ENCODE measurements at places on chromosomes 1 and 21. TPM values are rescaled to one million over a fixed set of nuclear protein-coding genes. Genes with fewer than 3 reads are reported as not detected.

DNA sequence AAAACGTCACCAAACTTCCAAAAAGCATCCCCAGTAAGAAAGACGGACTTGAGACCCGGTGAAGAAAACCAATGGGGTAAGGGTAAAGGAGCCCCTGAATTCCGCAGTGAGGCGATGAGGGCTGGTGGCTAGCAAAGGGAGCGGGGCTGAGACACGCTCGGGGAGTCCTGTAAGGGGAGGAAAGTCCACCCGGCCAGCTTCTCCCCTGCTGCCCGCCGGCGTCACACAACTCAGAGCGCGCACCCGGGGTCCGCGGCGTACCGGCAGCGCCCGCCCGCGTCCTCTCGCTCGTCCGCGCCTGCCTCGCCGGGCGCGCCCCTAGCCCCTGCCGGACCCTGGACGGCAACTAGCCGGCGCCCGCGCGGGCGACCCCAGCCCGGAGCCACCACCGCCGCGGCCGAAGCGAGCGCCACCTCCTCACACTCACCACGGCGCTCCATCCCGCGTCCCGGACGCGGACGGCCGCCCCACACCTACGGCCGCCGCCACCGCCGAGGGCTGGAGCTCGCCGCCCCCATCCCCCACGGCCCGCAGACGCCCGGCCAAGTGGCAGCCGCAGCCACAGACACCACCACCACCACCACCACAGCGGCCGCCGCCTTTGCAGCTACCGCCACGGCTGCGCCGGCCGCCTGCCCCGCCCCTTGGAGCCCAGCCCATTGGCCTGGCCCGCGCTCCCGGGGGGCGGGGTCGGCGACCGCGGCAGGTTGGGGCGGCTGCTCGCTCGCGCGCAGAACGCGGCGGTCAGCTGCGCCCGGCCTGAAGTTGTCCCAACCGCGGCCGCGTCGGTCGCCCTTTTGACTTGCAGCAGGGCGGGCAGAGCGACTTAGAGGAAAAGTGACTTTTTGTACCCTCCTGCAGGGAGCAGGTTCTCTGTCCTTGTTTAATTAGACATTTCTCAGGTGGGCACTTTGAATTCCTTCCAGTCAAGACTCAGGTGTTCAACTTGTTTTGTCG lies 10.0 kb upstream of the ARHGAP29 start:
- H3K27ac ChIP-seq, result no peak overlapping the region
- H3K27me3 ChIP-seq, result peaks cover 88% of the 10 kb centered on the region
- no peaks in the 10 kb centered on the region for H3K36me3 ChIP-seq
- H3K4me3 ChIP-seq, result peak overlapping the region; percentile 64
- H3K4me1 ChIP-seq, result peaks cover 15% of the 10 kb centered on the region

- H3K27ac ChIP-seq, result peak overlapping the region; percentile 94
- no peaks in the 10 kb centered on the region for H3K36me3 ChIP-seq
- DNase-seq, result peak; percentile 32
- peaks cover 14% of the 10 kb centered on the region for H3K4me1 ChIP-seq
Measured at GRCh38 chr1:32071758-32072621, 749 bp upstream of the TMEM39B start.

- H3K4me3 ChIP-seq, result no peak overlapping the region
- H3K27me3 ChIP-seq, result no peaks in the 10 kb centered on the region
- H3K4me1 ChIP-seq, result peaks cover 10% of the 10 kb centered on the region
- DNase-seq, result no peak
Measured at GRCh38 chr1:203181586-203182386, 4.7 kb downstream of the CHI3L1 start.

DNA sequence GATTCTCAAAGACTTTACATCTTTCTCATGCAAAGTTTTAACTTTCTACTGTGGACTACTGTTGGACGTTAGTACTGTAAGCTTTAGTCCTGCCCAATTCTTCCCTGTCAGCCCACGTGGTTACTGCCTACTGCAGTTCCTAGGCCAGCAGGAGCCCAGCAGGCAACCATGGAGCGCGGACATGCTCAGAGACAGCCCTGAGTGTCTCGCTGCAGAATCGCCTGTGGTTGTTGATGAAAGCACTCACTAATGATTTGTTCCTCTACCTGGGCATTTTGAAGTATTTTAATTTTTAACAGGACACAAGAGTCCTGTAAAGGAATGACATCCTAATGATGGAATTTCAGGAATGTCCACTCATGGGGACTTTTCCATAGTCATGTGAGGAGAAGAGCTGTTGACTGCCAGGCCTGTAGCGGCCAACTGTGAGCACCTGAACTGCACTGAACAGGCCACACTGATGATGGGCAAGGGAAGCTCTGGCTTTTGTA lies 44.1 kb downstream of the PGBD5 start:
- peak overlapping the region; percentile 86 for H3K27ac ChIP-seq
- H3K4me3 ChIP-seq, result no peak overlapping the region
- DNase-seq, result peak; percentile 64
- 0 out of 2 replicates have a peak, but pooled peaks cover 4% of the 10 kb centered on the region for H3K36me3 ChIP-seq
- H3K27me3 ChIP-seq, result no peaks in the 10 kb centered on the region
- H3K4me1 ChIP-seq, result peaks cover 21% of the 10 kb centered on the region

- H3K27me3 ChIP-seq, result 0 out of 2 replicates have a peak, but pooled peaks cover 6% of the 10 kb centered on the region
- no peak overlapping the region for H3K27ac ChIP-seq
- no peak overlapping the region for H3K4me3 ChIP-seq
Measured at GRCh38 chr1:162147760-162148159, 78.3 kb downstream of the NOS1AP start.

DNA sequence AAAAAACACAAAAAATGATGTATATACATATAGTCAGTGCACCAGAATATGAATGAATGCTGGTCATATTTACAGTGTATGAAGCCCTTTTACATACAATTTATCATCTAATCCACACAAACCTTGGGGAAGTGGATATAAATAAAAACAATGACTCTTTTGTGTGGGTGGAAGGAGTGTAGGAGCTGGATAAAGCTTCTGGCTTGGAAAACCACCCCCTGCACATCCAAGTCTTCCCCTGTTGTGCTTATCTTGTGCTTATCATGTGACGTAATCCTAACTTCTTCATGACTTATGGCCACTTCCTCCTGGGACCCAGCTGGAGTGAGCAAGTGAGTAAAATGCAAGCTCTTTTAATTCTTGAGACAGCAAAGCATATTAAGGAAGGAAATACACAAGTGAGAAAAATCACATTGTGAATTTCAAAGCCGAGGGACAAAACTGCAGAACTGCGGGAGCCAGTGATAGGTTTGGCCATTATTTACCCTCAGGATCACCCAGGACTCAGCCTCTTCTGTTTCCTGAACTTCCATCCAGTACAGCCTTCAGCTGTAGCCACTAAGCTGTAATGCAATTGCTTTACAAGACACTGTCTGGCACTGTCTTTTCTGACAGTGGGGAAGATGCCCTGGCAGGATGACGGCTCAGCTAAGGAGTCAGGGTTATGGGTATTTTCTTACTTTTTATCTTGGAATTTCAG lies 104.0 kb upstream of the PPM1J start:
- H3K27ac ChIP-seq, result peak overlapping the region; percentile 96
- DNase-seq, result no peak
- 0 out of 2 replicates have a peak, but pooled peaks cover 3% of the 10 kb centered on the region for H3K36me3 ChIP-seq
- peaks cover 70% of the 10 kb centered on the region for H3K4me1 ChIP-seq
- H3K4me3 ChIP-seq, result no peak overlapping the region

DNA sequence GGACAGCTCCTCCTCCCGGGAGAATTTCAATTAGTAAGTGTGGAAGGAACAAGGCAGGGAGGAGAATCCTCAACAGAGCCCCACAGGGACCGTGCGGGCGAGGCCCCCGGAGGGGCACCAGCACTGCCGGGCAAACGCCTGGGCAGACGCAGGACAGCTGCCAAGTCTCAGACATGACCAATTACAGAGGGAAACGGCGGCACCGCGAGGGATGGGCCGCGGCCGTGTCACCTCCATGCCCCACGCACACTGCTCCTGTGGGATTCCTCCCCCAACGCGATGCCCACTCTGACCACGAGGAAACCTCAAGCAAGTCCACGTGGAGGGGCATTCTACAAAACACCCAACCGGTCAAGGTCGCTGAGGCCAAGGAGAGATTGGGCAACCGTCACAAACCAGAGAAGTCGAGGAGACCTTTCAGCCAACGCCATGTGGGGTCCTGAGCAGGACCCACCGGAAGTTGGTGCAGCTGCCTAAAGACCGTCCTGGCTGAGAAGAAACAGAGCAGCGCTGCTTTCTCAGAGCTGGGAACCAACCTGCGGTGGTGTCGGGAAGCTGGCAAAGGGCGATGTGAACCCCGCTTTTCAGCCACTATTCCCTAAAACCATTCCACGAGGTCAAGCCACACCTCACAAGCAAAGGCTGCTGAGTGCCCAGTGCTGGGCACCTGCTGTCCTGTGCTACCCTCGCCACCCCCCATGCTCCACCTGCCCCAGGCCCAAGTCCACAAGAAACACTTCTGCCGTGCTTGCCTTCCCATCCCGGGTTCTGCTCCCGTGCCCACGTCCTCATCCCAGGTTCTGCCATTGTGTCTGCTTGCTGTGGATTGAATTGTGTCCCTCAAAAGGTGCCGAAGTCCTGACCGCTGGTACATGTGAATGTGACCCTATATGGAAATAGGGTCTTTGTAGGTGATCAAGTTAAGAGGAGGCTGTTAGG lies 1.4 kb upstream of the KRTAP10-4 start:
- no peak overlapping the region for H3K27ac ChIP-seq
- H3K27me3 ChIP-seq, result no peaks in the 10 kb centered on the region
- H3K4me3 ChIP-seq, result no peak overlapping the region
- no peaks in the 10 kb centered on the region for H3K36me3 ChIP-seq
- H3K4me1 ChIP-seq, result no peaks in the 10 kb centered on the region
- no peak for DNase-seq

DNA sequence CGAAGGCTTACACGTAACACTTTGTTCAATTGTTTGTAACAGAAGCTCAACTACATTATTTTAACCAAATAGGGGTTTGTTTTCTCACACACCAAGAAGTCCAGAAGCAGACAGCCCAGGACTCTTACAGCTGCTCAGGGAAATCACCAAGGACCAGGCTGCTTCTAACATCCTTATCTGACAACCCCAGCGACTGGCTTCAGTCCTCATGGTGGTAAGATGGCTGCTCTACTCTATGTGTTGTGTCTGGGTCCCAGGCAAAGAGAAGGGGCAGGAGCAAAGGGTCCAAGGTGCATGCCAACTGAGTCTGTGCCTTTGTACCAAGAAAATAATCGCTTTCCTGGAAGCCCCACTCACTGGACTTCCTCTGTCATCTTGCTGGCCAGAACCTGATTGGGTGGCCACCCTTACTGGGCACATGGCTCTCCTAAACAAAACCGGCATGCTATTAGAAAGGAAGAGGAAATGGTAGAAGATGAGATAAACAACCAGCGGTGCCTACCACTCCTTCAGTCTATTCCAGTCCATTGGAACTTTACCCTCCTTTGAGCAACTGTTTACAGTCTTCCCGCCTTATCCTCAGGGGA lies 34.1 kb upstream of the LRRC8D start:
- no peak for DNase-seq
- H3K27ac ChIP-seq, result no peak overlapping the region
- no peaks in the 10 kb centered on the region for H3K4me1 ChIP-seq

- no peaks in the 10 kb centered on the region for H3K27me3 ChIP-seq
- H3K36me3 ChIP-seq, result no peaks in the 10 kb centered on the region
- no peaks in the 10 kb centered on the region for H3K4me1 ChIP-seq
- DNase-seq, result no peak
- no peak overlapping the region for H3K27ac ChIP-seq
- H3K4me3 ChIP-seq, result no peak overlapping the region
Measured at GRCh38 chr1:176826265-176826664, 338.2 kb downstream of the ASTN1 start.

- H3K27me3 ChIP-seq, result no peaks in the 10 kb centered on the region
- no peak overlapping the region for H3K4me3 ChIP-seq
- H3K27ac ChIP-seq, result no peak overlapping the region
- no peaks in the 10 kb centered on the region for H3K4me1 ChIP-seq
- peaks cover 6% of the 10 kb centered on the region for H3K36me3 ChIP-seq
Measured at GRCh38 chr1:240385551-240385950, 226.4 kb downstream of the GREM2 start.

DNA sequence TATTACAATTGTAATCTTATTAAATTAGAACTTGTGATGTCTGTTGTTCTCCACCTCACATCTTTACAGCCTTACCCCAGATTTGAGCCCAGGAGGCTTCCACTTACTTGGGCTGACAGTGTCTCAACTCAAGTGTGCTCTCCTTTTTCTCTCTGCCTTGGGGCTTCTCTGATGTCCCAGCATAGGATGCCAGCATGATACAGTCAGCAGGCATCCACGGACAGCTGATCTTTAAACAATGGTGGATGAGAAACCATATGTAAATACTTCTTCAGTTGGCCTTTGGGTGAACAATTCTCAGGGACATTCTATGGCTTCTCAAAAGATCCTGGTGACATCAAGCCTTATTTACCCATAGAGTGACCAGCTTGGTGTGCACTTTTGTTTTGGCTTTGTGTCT lies 107.6 kb upstream of the GORAB start:
- no peaks in the 10 kb centered on the region for H3K36me3 ChIP-seq
- H3K4me1 ChIP-seq, result peaks cover 4% of the 10 kb centered on the region
- H3K27ac ChIP-seq, result no peak overlapping the region
- no peak overlapping the region for H3K4me3 ChIP-seq

DNA sequence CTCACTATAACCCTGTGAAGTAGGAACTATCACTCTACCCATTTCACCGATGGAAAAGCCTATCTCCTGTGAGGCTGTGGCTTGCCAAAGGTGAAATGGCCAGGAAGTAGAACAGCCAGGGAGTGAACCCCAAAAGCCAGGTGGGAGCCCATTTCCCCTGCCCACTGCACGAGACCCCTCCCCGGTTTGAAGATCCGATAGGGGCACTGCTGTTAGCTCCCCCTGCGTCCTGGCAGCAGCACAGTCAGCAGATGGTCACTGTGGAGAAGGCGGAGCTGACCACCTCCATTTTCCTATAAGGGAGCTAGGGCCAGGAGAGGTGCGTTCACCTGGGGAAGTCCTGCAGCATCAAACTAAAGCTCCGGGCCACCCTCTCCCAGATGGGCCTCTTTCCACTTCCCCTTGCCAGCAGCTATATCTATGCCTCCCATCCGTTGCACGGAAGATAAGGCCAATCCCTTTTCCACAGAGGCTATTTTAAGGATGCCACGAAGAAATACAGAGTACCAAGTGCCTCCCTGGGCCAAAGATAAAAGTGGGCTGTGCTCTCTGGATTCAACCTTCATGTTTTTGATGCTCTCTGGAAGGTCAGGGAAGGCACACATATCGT lies 7.8 kb downstream of the ERG start:
- 0 out of 2 replicates have a peak overlapping the region, but pooled peaks have one; percentile 79 for H3K27ac ChIP-seq
- H3K4me1 ChIP-seq, result peaks cover 27% of the 10 kb centered on the region
- H3K4me3 ChIP-seq, result no peak overlapping the region
- no peaks in the 10 kb centered on the region for H3K27me3 ChIP-seq
- H3K36me3 ChIP-seq, result no peaks in the 10 kb centered on the region

Gene SESN2
- 43.6 TPM for total RNA-seq

Gene TCHHL1
- total RNA-seq, result not detected

Gene RBM34
- 55.1 TPM for total RNA-seq

Gene FAM131C
- 0.74 TPM for total RNA-seq

Gene CLCC1
- total RNA-seq, result 16.6 TPM

Gene LIPI
- not detected for total RNA-seq

Gene GJB3
- total RNA-seq, result 0.31 TPM

Gene SLC35D1
- 2.8 TPM for total RNA-seq
